Fibroblast of gingiva (primary cell): ENCODE measurements at places on chromosomes 3 and 15.
A peak's percentile ranks its signal among the peaks of the same experiment; 100 is the strongest.

DNA sequence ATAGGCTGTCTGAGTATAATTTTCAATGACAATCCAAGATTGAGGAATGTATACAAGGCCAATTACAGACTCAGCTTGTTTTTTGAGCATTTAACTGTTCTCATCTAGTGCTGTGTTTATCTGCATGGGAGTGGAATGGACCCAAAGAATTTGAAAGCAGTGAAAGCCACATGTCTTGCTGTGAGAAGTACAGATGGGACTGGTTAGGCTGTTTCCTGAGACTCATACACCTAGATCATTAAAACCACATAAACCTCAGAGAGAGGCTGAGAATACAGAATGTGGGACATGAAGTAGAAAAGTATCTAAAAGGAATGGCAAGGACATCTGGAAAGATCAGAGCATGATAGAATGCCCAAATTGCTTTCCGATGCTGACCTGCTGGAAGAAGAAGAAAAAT, 224.6 kb downstream of the NLGN1 start:
- DNase-seq: peak; percentile 27

DNA sequence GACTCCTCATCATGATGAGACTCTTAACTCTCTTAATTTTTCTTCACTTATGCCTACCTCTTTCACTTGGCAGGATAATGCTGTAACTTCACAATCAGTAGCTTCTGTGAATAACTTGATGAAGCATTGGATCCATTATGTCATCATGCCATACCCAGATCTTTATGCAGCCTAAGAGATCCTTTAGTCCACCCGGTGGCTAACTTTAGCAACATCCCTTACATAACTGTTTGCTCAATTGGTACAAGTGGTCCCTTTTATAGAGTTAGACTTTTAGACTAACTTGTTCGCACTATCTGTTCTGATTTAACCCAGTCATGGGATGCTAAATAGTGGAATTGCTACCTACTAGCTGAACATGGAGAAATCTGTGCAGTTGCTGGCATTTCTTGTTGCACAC, 184.5 kb downstream of the USP13 start:
- no peak for DNase-seq

- DNase-seq: peak; percentile 1
Observed at GRCh38 chr3:168467115-168467714, 371.5 kb upstream of the GOLIM4 start.

GRCh38 chr3:66453651-66454463, 47.0 kb downstream of the LRIG1 start:
- DNase-seq: no peak

DNA sequence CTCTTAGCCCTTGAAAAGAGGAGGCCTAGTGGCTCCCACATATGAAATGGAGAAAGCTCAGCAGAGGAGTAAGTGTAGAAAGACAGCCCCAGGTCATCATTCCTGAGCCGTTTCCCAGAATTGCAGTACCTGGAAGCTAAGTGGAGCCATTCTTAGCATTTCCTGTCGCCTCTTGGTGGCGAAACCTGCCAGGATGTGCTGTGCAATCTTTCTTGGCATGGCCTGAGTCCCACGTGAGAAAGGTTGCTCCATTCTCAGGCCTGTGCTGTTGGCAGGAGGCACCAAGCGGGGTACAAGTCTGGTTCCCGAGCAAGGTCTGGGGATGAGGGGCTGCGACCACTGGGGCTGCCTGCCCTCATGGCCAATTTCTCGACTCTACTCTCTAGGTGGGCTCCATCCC, 207.2 kb upstream of the TPM1 start:
- DNase-seq: peak; percentile 6

GRCh38 chr3:9248522-9249271, 749 bp downstream of the SRGAP3 start:
- no peak for DNase-seq

- no peak for DNase-seq
Observed at GRCh38 chr15:88382482-88382983, 84.7 kb downstream of the MRPL46 start.

- DNase-seq: no peak
Observed at GRCh38 chr3:27713078-27713423, 9.1 kb downstream of the EOMES start.

GRCh38 chr3:83023086-83023485, 1261.6 kb upstream of the GBE1 start:
- DNase-seq: no peak

DNA sequence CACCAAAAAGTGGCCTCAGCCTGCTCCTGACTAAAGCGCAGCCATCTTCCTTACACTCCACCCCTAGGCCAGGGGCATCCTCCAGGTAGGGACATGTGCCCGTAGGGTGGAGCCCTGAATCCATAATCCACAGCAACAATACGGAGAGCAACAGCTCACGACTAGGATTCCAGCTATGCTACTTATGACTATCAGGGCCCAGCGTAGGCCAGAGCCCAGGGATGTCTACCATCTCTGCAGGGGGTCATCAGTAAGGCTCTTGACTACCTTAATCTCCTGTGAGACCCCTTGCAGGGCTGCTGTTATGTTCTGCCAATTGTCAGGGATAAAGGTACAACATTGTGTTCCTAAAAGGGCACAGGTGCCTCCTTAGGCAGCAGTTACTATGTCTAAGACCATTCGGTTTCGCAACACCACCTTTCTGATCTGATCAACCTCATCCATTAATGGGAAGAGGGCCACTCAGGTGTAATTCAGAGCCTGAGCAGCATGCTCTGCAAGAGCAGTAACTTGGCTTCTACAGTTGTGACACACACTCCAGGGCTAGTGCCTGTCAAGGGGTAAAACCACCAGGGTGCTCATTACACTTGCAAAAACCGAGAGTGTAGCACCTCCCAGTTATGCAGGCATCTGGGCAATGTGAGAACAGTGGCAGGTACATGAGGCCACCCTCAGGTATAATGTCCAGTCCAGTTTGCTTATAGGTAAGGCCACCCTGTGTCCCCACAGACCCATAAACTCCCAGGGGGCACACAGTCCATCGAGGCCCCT, 11.0 kb downstream of the CCRL2 start:
- DNase-seq: no peak

DNA sequence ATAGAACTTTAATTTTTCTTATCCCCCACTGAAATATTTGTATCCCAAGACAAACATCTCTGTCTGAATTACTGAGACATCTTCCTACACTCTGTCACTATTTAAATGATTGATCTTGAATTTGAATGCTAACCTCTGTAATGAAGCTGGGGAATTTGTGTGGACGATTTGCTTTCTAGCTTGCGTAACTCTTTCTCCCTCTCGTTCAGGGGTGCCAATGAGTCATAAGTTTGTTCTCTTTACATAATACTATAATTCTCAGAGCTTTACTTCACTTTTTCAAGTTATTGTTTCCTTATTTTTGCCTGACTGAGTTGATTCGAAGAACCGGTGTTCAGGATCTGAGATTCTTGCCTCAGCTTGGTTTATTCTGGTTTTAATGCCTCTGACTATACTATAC, 783.3 kb upstream of the CADM2 start:
- no peak for DNase-seq

GRCh38 chr15:64731805-64732151, 43.6 kb downstream of the RBPMS2 start:
- DNase-seq: no peak

DNA sequence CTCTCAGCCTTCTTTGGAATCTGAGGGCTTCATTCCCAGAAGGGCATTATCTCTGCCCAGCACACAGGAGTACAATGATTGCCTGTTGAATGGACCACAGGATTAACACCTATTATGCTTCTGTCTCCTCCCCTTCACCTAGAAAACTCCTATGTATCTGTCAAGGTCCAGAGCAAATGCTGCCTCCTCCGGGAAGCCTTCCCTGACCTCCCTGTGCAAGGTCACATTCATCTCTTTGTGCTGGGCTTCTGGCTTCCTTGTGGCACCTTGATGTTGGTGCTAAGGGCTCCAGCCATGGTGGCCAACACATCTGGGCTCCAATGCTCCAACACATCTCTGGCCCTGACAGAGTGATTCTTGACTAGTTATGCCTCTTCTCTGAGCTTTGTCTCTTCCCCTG, 49.9 kb upstream of the ATP2B2 start:
- DNase-seq: no peak

GRCh38 chr3:128994581-128995546, 988 bp upstream of the CFAP92 start:
- no peak for DNase-seq

DNA sequence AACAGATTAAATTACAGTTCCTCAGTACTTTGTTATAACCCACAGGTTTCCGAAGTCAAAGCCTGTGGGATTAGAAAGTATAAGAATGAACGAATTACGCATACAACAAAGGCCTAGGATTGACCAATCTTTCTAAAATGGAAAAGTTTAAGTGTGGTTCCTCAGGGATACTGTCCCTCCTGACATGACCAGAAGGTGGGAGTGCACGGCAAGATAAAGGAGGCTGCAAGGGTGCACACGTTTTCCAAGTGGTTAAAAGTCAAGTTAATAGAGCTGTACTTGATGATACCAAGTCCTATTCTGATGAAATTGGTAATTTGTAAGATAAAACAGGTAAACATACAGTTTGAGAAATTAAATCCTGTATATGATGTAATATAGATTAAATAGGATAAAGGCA, 96.2 kb downstream of the ALDH1A2 start:
- DNase-seq: peak; percentile 10

GRCh38 chr3:21405671-21406667, 345.0 kb downstream of the ZNF385D start:
- DNase-seq: no peak

DNA sequence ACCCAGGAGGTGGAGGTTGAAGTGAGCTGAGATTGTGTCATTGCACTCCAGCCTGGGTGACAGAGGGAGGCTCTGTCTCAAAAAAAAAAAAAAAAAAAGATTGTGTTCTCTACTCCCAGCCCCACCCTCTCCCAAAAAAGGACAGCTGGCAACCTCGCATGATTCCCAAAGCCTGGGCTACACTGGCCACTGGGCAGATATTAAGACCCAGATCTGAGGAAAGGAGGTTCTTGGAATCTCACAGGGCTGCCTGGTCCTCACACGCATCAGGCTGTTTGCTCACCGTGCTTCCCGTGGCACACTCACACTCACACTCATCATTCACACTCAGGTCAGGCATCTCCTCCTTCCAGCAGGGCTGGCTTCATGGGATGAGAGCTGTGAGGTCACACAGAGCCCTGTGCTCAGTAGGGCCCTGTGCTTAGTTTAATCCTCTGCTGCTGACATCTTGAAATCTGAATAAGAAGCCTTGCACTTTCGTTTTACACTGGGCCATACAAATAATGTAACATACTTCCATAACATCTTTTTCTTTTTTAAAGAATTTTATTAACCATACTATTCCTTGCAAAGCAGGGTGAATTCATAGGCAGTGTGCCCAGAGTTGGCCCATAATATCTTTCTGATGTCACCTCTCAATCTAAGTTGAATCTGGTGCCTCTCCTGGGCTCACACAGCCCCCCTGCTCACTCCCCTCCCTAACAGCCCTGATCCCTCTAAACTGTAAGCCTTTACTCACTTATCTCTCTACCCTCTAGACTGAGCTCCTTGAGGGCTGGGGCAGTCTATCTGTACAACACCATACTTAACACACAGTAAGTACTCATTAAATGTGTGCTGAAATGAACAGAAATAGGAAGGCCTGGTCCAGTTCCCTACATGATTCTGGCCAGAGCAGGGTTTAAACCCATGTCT, 50.2 kb upstream of the C15orf39 start:
- DNase-seq: no peak

DNA sequence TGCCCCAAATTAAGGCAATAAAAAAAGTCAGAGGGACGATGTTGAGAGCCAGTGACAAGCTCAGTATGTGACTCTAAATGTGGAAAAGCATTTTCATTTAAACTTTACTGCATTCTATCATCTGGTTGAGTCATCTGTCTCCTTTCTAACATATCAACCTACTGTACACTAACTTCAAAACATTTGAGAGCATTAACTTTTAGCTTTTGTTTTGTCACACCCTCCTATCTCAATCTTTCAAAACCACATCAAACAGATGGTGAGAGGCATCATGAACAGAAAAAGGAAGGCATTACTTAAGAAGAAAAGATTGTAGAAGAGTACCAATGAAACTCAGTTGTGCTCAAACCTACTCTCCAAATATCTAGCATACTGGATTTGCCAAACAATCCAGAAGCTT, 4.8 kb downstream of the LRRC58 start:
- DNase-seq: no peak

DNA sequence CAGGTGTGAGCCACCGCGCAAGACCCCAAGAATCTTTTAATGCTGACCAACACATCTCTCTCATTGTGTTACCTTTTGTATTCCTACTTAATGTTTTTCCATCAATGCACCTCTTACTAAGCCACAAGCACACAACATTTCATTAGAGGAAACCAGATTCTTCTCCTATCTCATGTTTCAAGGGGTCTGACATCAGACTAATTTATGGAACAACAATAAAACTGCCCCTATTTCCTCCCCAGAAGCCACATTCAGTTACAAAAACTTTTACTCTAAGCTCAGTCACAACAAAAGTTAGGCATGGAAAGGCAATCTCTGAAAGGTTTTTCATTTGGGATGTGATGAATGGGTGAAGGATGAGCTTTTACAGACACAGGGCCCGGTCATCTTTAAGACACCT, 251.8 kb downstream of the MAGI1 start:
- no peak for DNase-seq

GRCh38 chr3:55879901-55880331, 392.8 kb upstream of the WNT5A start:
- peak; percentile 54 for DNase-seq

DNA sequence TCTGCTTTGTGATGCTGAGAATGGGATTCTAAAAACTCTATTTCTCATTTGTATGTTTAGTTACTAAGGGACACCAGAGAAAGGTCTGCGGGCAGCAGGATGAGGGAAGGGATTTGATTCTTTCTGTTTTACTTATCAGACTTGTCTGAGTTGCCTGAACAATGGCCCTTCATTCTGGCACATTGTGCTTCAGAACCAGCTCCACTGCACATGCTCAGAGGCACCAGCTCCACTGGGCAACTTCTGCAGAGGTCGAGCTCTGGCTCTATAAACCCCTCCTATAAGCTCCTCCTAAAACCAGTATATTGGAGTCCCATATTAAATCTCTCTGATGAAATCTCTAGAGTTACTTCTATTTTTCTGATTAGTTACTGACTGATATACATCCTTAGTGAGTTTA, 453.2 kb upstream of the CDIN1 start:
- no peak for DNase-seq

GRCh38 chr3:24457719-24458118, 36.9 kb downstream of the THRB start:
- DNase-seq: no peak

- DNase-seq: no peak
Observed at GRCh38 chr3:144762091-144762490, 790.5 kb downstream of the DIPK2A start.

- DNase-seq: no peak
Observed at GRCh38 chr3:56885453-56885852, 83.7 kb upstream of the ARHGEF3 start.

- no peak for DNase-seq
Observed at GRCh38 chr3:168295027-168295426, 199.3 kb upstream of the GOLIM4 start.

GRCh38 chr15:63703641-63704240, 106.6 kb downstream of the FBXL22 start:
- DNase-seq: no peak

GRCh38 chr3:179189759-179190158, 41.6 kb downstream of the PIK3CA start:
- peak; percentile 56 for DNase-seq
